Esophagus muscularis mucosa (tissue), 4 donors: ENCODE measurements at places on chromosomes 5 and 9. TPM values are rescaled to one million over a fixed set of nuclear protein-coding genes. Genes with fewer than 3 reads are reported as not detected.
A peak's percentile ranks its signal among the peaks of the same experiment; 100 is the strongest.

DNA sequence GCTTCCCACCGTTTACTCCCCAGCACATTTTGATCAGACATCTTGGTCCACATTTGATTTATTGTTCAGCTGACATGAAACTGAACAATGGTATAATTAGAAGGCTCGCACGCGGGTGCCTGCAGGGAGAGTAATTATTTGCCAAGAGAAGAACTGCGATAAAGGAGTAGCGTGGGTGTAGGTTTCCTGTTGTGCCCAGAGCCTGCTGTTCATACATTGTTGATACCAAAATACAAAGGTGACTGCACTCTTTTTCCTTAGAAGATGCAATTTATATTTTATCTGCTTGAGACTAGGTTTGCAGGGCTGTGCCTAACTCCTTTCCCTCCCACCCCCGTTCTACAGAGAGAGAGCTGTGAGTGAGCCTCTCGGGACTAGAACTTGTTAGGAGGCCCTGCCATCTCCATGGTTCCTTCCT lies 241.8 kb upstream of the MSX2 start:
- DNase-seq = no peak

DNA sequence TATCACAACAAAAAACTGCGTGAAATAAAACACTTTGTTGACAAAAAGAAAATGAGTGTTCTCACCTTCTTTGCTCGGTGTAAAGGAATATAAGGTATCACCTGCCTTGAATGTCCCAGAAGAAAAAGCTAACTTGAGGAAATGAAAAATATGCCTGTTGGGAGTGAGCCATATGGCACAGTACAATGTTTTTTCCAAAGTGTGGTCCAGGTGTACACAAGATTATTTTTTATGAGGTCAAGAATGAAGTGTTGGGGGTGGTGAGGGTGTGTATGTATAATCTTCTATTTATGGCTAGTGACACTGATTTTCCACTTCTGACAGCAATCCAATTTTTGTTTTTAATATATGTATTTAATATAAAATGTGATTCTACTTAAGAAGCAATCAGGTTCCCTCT lies 134.4 kb downstream of the RFX3 start:
- no peak for DNase-seq

DNA sequence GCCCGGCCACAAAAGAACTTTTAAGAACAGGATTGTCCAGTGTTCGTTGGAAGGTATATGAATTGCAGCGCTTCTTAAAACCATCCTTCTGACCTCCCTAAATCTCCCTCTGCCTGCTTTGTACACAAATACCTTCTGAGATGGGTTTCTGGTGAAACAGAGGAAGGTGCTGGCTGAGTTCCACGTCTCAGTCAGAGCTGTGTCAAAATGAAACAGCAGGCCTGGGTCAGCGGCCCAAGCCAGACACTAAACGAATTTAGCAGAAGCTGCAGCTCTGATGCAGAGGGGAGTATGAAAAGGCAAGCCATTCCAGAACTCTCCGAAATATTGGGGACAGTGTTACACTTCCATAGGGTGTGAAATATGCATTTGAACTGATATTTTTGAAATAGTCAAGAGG lies 37.8 kb upstream of the CRB2 start:
- no peak for DNase-seq

GRCh38 chr9:87681271-87682061 lies 44.5 kb upstream of the CTSL start:
- DNase-seq = peak; percentile 42

Gene ANGPTL2
- 48.7 TPM for total RNA-seq

Gene C5orf58
- total RNA-seq = 6.5 TPM

Gene AQP7
- 1.8 TPM for total RNA-seq
